ENCODE measurements at places on chromosomes 1 and 21.

DNA sequence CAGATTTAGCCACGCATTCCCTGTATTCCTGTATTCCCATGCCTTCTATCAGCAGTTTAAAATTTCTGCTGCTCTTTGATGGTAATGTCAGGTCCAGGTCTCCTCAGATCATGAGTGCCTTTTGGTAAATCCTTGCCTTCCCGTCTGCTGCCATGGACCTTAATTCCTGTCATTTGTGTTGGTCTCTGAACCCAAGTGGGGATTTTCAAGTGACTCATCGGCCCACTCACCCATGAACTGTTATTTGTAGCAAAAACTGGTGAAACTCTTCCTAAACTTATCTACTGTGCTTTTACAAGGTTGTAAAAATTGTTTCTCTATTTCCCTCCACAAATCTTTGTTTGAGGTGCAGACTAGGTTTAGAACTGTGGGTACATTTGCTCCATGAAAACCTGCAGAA, 47.4 kb downstream of the ACTN2 start:
- no peak for DNase-seq

GRCh38 chr1:112731451-112731850, 16.3 kb upstream of the PPM1J start:
- DNase-seq: no peak

GRCh38 chr21:28132713-28133112, 860.0 kb downstream of the LTN1 start:
- DNase-seq: no peak

DNA sequence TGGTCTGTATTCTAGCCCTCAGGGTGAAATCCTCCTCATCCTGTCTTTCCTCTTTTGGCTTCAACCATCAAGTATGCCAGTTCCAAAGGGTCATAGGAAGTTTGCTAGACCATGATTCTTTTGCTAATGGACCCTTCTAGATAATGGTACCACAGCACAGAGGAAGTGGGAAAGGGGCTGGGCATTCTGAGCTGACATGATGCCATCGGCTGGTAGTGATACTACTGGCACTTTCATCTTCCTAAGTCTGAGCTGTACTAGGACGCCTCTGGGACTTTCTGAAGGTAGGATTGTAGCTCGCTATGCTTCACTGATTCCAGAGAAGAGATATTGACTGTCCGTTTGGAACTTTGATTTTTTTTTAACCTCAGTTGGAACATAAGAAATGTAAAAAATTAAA, 11.4 kb downstream of the FASLG start:
- no peak for DNase-seq

DNA sequence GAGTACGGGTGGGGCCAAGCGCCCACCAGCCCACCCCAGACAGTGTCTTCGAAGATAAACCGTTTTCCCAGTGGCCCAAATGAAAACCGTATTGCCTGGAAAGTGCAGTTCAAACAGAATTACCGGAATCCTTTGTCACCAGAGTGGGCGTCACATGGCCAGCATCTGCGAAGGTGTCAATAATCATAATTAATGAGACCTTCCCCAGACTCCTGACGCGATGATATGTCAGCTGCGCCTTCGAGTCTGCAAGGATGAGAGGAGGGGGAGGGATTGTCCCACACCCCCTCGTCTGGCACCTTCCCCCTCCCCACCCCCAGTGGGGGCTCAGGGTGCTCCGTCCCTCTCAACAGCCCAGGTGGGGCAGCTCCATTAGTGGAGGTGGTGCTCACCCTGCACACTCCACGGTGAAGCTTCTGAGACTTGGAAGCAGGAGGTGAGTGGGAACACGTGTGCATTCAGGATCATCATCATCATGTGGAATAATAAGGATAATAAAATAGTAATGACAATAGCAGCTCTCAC, 215.1 kb downstream of the PTPRU start:
- no peak for DNase-seq

- no peak for DNase-seq
These were observed 54.9 kb downstream of the TMEM53 start for GRCh38 chr1:44619261-44619900.
